Spinal cord (tissue), 10 donors: ENCODE measurements at places on chromosomes 5 and 9. TPM values are rescaled to one million over a fixed set of nuclear protein-coding genes. Genes with fewer than 3 reads are reported as not detected.

The PLAC8L1 gene
- polyA plus RNA-seq, result 2.4 TPM

The OCLN gene
- polyA plus RNA-seq, result 6.1 TPM

The DHX29 gene
- 22.3 TPM for polyA plus RNA-seq

The PCDHB16 gene
- 4.9 TPM for polyA plus RNA-seq

The AJM1 gene
- 19.3 TPM for polyA plus RNA-seq

The CD14 gene
- 11.3 TPM for polyA plus RNA-seq

The FTMT gene
- polyA plus RNA-seq, result not detected

The ITK gene
- 0.41 TPM for polyA plus RNA-seq
